ENCODE measurements at places on chromosomes 7 and 10.

GRCh38 chr7:85535974-85536729 is 349.3 kb upstream of the SEMA3D start:
- no peak for DNase-seq

DNA sequence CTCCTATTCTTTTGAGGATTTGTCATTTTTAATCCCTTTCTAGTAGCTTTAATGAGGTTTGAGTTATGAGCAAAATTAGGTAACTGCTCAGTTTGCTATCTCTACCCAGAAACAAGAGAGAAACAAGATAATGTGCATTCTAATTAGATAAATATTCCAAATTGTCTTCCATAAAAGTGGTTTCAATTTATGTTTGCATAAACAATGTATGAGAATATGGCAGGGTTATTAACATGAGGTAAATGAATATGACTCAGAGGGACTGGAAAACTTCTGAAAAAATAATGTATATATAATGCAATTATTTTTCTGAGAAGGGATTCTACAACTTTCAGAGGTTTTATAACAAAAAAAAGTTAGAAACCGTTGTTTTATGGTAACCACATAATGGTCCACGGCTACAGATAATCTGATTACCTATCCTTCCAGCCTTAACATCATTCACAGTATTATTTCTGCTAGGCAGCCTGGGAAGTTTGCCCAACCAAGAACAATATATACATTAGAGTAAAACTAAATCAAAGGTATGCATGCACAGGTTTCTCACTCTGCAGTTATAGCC is 101.2 kb downstream of the CRPPA start:
- DNase-seq: no peak

DNA sequence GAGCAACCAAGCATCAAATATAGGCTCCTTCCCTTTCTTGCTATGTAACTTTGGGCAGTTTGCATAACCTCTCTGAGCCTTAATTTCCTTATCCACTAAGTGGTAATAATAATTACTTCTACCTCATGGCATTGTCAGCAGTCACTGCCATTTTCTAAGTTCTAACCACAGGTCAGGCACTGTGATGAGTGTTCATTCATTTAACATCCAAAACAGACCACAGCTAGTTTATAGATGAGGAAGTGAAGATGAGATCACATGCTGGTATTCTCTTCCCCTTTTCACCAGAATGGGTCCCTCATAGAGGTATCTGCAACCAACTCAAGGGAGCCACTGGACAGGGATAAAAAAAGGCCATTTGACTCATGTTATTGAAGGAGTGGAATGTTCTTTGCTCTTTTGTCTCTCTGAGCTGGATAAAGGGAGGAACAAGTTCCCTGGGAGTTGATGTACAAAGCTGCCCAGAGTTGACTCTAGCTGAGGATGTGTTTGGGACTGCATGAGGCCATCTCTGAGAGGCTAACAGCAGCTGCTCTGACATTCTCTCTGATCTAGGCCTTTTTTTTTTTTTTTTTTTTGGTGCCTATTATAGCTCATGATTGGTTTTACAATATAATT is 65.0 kb downstream of the DNAJC12 start:
- DNase-seq: no peak

DNA sequence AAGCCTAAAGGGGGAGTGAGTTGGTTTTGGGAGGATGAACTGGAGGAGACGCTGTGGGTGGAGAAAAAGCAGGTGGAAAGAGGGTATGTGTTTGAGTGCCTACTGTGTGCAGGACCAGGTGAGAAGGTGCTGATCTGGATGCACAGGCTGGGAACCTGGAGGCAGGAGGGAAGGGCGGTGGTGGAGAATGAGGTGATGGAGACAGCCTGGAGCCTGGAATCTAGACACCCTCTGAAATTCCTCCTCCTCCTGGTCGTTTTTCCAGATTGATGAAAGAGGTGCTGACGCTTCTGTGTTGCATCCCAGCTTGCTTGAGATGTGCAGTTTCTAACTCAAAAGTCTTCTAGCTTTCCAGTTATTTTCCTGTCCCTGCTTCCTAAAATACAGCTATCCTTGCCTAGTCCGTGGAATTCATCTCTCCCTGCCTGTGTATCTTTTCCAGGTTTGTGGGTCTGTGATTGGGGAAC is 67.5 kb downstream of the LRMDA start:
- DNase-seq: no peak

DNA sequence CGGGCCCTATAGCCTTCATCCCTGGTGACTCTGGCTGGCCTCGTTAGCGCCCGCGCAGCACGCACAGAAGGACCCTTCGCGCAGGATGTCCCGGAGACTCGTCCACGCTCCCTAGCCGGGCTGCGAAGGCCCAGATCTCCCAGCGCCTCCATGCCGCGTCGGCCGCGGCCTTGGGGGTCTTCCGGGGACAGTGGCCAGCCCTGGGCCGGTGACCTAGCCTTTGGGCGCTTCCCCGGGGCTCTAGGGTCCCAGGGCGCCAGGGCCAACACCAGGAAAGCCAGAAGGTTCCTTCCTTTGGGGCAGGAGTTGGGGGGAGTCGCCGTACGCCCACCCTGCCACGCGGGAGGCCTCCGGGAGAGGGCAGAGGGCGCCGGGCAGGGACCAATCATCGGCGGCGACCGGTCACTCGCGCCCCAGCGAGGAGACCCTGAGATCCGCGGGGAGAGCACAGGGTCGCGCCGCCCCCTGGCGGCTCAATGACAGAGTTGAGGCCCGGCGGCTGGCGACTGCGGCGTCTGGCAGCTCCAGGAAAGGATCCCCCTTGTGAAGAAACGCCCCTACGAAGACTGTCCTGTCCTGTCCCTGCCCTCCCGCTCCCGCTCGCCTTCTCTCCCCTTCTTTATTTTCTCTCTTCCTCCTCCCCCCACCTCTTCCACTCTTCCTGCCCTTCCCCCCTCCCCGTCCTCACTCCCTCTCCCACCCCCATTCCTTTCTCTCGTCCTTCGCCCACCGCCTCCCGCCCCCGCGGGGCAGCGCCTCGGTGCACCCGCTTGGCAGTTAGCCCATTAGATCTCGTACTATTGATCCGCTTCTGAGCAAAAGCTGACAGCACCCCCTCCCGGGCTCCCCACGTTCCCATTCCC is 62.3 kb upstream of the LBX1 start:
- DNase-seq: peak; percentile 77

DNA sequence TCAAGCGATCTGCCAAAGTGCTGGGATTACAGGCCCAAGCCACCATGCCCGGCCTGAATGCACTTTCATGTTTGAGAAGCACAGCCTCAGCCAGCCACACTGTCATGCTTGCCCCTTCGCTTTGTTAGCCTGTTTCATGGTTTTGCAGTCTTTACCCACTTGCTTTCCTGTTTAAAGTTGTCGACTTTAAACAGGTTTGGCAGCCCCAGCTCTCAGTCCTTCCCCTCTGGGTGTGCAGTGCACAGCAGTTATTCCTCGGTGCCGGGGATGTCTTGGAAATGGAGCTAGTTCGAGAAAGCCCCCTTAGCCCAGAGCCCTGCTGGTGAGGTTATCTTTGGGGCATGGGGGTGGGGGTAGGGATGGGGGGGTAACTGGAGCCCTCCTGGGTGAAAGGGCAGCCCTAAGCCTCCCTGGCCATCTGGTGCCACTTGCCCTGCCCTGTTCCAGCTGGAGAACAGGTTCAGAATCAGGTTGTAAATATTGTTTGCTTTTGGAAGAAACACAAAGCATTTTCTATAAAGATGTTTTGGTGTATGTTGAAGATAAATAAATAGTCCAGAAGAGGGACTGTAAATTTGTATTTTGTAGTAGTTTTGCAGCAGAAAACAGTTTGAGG is 14.8 kb downstream of the TSPAN14 start:
- peak; percentile 22 for DNase-seq

DNA sequence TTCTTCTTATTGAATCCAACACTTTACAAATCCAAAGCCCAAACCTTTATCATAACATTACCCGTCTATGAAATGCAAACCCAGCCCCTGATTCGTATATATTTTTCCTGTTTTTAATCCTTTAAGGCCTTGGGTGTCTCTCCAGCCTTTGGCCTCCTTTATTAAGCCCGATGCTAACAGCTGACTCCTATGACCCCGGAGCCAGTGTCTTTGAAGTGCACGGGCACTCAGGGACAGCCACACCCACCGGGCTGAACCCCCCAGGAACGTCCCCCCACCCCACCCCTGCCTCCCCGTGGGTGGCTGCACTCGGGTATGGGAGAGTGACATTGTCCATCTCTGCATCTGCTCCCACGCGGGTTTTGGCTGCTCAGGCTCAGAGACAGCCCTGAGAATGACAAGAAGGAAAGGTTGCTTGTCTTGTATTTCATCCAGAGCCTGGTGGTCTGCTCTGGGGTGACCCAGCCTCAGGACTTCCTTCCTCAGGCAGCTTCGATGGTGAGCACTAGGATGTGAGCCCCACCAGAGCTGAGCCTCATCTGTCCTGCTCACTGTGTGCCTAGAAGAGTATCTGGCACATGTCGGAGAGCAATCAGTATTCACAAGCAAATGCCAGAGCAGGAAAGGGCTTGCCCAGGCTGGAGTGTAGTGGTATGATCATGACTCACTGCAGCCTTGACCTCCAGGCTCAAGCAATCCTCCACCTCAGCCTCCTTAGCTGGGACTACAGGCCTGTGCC is 210.4 kb downstream of the SKIDA1 start:
- DNase-seq: no peak

DNA sequence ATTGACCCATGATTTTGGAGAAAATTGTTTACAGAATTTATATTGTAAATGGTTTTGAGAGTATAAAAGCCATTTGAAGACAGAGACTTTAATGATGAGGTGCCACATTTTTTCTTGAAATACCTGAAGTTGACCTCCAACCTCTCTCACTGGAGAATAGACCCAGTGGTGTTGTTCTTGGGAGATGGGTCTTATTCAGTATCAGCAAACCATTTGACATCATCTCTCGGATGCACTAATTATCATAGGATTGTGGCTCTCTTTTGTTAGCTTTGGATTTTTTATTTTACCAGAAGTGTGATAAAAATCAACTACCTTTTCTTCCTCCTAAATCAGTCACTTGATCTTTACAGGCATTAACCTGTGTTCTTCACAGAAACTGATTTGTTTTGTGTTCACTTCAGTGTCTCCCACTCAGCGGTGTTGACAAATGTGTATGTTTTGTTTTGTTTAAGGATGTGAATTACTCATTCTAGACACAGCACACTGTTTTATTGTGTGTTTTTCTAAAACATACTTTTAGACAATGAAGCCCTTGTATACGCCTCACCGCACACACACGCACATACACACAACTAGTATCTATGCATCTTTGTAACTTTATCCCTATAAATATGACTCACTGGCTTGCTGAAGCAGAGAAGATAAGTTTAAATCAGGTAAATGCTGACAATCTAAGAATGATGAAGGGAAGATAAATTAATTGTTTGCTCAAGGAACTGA is 455.6 kb downstream of the INHBA start:
- DNase-seq: no peak

DNA sequence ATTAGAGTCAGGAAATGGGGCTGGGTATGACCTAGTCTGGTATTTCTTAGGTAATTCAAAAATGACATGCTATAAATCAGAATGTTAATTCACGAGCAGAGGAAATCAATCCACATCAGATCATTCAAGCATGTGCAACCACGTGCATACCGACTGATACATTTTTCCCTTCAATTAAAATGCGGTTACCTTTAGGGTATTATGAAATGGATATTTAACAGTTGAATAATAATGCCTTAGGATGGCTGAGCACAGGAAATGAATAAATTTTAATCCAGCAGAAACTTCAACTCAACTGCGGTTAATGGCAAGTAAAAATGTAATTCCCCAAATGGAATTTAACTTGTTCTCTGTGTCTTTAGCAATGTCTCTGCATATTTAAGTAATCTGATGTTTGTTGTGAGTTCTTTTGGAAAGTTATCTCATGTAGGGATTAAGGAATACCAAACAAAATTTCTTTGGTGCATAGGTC is 9.2 kb downstream of the CPA2 start:
- DNase-seq: no peak

DNA sequence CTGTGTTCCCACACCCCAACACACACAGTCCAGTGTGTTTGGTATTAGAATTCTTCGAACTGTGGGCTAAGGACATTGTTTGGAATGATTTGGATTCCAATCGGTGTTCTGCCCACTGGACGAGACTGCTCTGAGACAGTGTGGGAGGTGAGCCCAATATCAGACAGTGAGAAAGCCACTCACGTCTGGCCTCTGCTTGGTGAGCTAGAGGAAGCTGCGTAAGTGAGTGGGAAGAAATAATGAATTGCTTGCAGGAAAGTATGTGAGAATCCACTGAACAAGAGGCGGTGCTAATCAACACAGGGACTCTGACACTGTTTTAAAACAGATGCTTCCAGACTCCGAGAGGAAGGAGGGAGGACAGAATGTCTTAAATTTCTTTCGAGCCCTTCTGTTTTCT is 675.0 kb upstream of the ANKRD30A start:
- no peak for DNase-seq

DNA sequence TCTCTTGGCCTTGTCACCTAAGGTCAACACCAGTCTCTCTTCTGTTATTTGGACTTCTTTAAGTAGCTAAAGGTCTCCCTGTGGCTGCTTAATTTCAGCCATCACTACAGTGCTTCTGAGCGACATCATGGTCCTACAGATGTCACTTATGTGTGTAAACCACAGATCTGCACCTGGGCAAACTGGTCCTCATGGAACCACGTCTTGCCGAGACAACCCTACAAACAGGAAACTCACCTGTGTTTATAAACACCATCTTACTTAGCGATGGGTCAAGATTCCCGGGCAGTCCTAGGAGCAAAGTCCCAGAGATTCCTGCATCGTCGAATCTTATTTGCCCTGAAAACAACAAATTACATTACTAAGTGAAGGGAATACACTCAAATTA is 27.8 kb downstream of the KLF6 start:
- DNase-seq: no peak

DNA sequence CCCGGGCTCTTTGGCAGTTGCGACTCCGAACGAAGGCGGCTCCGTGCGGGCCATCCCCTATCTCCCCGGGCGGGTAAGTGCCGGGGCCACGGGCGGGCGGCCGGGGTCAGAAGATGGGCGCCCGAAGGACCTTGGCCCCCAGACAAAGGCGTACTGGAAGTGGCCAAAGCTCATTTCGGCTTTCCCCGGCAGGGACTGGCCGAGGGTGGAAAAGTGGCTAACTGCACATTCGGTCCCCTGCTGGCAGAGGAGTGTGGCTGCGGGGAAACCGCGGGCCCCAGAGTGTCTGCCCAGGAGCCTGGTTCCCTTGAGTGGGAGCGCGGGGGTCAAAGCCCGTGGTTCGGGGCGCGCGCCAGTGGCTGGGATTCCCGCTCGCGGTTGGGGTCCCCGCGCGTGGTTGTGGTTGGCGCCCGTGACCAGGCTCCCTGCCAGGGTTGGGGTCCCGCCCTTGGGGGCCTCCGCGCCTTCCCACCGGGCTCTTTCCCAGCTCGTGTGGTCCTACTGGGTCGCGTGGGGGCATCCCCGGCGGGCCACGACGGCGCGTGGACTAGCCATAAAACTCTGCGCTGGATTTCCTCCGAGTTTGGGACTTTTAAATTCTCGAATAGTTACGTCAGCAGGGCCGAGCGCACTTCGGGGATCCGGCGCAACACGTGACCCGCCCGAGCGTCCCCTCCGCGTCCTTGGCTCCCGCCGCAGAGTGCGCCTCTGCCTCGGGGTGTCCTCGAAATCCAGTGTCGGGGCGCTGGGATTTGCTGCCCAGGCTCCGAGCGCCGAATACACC is 124.4 kb downstream of the TACC2 start:
- DNase-seq: peak; percentile 80

Data from left hindlimb (tissue), 1 donor.